ENCODE measurements at places on chromosomes 16 and 17.

GRCh38 chr17:73595479-73595878 lies 48.8 kb downstream of the SDK2 start:
- DNase-seq, result peak; percentile 5

GRCh38 chr17:52546493-52546892 lies 388.0 kb upstream of the CA10 start:
- DNase-seq, result no peak

DNA sequence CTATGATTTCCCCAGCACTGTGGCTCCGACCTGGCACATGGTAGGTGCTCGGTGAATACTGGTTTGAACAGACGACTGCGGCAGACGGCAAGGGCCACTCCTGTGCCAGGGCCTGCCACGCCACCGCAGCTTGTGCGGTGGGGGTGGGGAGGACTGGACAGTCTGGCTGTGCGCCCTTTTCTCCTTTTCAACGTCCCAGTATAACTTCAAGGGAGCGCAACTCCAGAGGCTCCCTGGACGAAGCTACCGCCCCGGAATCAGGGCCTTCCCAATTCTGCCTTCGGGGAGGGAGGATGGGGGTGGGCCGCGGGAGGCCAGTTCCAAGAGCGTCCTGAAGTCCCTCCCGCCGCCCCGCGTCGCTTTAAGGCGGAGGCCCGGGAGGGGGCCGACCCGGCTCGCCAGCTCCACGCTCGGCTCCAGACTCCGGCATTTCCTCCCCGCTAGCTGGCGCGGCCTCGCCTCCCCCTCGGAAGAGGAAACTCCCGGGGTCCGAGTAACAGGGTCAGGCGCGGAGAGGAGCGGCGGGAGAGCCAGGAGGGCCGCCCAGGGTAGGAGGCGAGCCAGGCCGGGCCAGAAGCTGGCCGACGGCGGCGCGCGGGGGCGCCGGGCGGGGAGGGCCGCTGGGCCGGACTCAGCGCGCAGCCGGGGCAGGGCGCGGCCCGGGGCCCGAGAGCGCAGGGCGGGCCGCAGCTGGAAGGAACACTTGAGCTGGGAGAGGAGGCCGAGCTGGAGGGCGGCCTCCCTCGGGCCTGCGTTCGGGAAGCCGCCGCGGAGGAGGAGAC lies at the start of gene ITPRIPL2:
ITPRIPL2 (plus strand) TSS at position 388 of the 782 bp plus-strand sequence. CDS start 498 bp downstream, outside the sequence.
- peak; percentile 82 for DNase-seq

GRCh38 chr16:83215406-83216001 lies 588.7 kb downstream of the CDH13 start:
- peak; percentile 15 for DNase-seq

Measured in foreskin melanocyte (primary cell).